ENCODE measurements at places on chromosomes 11 and 22.

- no peak for DNase-seq
Observed at GRCh38 chr11:3865388-3866193, 10.1 kb downstream of the STIM1 start.

DNA sequence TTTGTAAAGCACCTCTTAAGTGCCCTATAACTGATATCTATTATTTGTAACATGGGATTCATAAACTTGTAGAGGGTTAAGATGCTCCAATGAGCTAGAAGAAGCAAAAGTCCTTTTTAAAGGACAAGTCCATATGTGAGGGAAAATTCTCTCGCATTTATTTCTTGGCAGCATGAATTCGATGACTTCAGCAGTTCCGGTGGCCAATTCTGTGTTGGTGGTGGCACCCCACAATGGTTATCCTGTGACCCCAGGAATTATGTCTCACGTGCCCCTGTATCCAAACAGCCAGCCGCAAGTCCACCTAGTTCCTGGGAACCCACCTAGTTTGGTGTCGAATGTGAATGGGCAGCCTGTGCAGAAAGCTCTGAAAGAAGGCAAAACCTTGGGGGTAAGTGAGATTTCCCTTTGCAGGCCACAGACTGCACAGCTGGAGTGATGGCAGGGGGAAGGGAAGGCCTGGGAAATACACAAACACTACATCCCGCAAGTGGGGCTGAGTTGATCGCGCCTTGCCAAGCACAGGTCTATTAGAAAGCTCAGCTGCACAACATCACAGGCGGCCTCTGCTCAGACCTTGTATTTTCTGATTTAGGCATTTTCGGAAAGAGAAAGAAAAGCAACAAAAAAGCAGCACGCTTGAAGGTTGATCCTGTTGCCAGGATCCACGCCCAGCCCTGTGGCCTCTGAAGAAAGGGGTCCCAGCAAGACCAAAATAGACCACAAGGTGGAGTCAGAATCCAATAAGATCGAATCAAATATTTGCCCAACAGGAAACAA lies 1.5 kb downstream of the MS4A8 start:
- DNase-seq: no peak

DNA sequence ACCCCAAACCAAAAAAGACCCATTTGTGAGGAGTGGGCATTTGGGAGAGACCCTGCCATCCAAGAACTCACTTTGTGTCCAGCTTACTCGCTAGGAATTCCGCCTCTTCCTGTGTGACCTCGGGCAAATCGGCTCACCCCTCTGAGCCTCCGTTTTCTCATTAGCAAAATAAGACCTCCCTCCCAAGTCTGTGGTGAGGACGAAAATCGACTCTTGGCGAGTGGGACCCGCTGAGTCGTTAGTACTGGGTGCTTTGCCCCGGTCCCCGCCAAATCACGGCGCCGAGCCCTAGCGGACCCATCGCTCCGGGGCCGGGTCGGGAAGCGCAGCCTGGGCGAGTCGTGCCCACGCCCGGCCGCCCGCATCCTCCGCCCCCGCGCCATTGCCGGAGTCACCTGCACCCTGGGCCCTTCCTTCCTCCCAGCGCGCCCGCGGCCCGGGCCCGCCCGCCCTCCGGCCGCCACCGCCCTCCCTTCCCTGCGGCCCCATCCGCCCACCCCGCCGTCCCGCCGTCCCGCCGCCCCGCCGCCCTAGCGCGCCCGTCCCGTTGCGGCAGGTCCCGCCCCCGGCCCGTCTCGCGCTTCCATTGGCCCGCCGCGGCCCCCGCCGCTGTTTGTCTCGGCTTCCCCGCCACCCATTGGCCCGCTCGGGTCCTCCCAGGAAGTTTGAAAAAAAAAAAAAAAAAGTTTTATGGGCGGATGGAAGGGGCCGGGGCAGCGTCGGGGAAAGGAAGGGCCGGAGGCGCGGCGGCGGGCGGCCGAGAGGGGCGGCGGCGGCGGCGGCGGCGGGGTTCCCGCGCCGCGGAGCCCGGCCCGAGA lies 48.9 kb downstream of the TRIOBP start:
- no peak for DNase-seq

DNA sequence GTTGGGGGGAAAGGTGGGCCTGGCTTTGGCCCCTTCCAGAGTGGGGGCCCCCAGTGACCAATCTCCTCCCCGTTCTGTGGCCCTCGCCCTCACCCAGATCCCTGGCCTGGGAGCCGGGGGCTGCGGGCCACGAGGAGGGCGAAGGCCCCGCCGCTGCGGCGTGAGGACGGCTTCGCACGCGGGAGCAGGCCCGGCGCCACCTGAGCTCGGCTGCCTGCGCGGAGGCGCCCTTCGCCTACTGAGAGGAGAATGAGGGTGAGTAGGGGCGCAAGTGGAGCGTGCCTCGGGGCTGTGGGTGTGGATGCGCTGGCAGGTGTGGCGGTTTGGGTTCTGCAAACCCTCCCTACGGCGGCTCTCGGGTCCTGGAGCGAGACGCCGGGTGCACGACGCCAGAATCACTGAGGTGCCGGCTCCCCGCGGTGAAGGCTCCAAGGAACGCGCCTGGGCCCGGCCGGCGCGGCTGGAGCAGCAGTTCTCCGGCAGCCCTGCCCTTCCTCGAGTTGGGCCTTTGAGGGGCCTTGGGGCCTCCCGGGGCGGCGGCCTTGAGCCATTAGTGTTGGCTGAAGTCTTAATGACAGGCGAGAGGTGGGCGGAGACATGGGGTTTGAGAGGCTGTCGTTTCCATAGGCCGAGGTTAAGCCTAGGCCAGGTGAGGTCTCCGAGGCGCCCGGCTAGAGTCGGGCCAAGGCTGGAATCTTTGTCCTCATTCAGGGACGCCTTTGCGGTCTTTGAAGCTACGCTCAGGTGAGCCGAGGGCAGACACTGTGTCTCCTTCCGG lies 65.3 kb downstream of the CTTN start:
- no peak for DNase-seq

GRCh38 chr11:117814766-117815261 lies 9.7 kb downstream of the FXYD2 start:
- DNase-seq: no peak
